ENCODE measurements at places on chromosomes 5 and 9. TPM values are rescaled to one million over a fixed set of nuclear protein-coding genes. Genes with fewer than 3 reads are reported as not detected.

The NEUROG1 gene
- not detected for total RNA-seq

DNA sequence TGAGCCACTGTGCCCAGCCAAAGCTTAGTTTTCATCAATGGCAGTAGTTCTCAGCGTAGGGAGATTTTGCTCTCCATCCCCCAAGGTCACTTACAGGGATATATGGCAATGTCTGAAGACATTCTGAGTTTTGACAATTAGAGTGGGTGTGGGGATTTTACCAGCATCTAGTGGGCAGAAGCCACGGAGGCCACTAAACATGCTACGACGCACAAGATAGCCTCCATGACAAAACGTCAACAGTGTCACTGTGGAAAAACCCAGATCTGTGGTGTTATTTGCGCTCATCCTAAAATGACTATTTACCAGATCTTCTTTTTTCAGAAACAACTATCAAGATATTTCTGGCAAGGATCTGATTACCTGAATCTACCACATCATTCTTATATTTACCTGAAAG is 68.2 kb downstream of the CDC14B start:
- no peak overlapping the region for H3K27ac ChIP-seq
- no peak for DNase-seq
- H3K4me3 ChIP-seq = no peak overlapping the region
- no peaks in the 10 kb centered on the region for H3K36me3 ChIP-seq
- no peaks in the 10 kb centered on the region for H3K27me3 ChIP-seq

DNA sequence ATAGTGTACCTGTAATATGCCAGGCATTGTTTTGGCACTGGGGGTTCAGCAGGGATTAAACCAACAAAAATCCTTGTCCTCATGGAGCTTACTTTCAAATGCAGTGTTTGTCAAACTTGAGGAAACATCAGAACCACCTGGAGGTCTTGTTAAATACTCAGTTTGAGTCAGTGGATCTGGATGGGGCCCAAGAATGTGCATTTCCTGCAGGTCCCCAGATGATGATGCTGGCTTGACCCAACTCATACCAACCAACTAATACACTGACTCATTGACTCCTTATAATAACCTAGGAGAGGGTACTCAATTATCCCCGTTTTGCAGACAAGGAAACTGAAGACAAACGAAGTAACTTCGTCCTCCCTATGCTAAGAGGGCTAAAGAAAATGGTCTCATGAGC is 11.3 kb downstream of the WWC1 start:
- H3K4me1 ChIP-seq = peaks cover 17% of the 10 kb centered on the region
- H3K36me3 ChIP-seq = no peaks in the 10 kb centered on the region
- no peak for DNase-seq
- H3K27ac ChIP-seq = no peak overlapping the region
- no peaks in the 10 kb centered on the region for H3K27me3 ChIP-seq
- no peak overlapping the region for H3K4me3 ChIP-seq

- H3K36me3 ChIP-seq = no peaks in the 10 kb centered on the region
- H3K27ac ChIP-seq = no peak overlapping the region
- H3K4me1 ChIP-seq = no peaks in the 10 kb centered on the region
- DNase-seq = peak; percentile 65
- H3K4me3 ChIP-seq = peak overlapping the region; percentile 16
Measured at GRCh38 chr5:4941957-4942830, 197.9 kb upstream of the ADAMTS16 start.

GRCh38 chr5:163993126-163993525 is 487.7 kb downstream of the MAT2B start:
- H3K4me3 ChIP-seq = no peak overlapping the region
- H3K27ac ChIP-seq = no peak overlapping the region
- H3K36me3 ChIP-seq = no peaks in the 10 kb centered on the region
- no peak for DNase-seq
- H3K27me3 ChIP-seq = no peaks in the 10 kb centered on the region

DNA sequence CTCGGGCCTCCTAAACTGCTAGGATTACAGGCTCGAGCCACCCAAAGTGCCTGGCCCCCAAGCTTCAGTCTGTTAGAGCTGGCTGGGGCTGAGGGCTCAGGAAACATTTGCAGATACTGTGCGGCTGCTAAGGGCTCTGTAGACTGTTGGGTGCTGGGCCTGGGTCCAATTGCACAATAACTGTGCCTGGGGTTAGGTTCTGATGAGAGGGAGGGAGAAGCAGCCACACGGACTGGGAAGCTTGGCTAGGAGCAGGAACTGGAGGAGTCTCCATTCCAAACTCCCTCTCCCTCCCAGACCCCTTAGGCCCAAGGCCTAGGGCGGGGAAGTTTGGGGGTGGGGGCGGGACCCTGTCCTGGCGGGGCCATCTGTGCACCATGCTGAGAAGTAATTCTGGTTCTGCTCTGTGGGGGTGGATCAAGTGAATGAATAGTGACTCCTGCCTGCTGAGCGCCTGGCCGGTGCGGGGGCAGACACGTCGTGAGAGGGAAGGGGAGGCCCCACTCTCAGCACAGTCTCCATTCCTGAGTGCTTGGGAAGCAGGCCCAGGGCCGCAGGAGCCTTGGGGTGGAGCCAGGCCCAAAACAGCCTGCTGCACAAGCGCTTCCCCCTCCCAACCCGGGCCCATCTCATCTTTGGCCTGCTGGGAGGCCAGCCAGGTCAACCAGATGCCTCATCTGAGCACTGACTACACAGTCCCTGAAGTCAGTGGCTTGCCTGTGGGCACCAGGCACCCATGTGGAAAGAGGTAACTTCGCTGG is 1.5 kb downstream of the ASS1 start:
- peaks cover 30% of the 10 kb centered on the region for H3K4me1 ChIP-seq
- no peaks in the 10 kb centered on the region for H3K27me3 ChIP-seq
- H3K36me3 ChIP-seq = no peaks in the 10 kb centered on the region
- peak; percentile 99 for DNase-seq
- peak overlapping the region; percentile 77 for H3K4me3 ChIP-seq
- H3K27ac ChIP-seq = peak overlapping the region; percentile 91

DNA sequence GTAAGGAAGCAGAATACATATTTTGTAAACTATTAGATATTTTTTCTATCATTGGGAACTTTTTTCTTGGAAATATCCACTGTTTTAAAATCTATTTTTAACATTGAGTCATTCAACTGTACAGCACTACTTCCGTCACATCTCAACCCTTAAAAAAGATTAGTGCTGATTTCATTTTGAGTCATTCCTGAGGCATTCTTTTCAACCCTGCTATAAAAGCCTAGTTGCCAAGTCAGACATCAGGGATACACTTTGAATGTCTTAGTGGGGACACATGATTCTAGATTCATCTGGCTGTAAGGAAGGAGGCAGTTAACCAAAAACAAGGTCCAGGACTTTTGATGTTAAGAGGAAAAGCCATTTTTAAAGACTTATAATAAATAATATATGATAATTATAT is 160.9 kb downstream of the GIN1 start:
- peaks cover 5% of the 10 kb centered on the region for H3K36me3 ChIP-seq
- H3K4me3 ChIP-seq = no peak overlapping the region
- H3K27ac ChIP-seq = peak overlapping the region; percentile 98
- H3K27me3 ChIP-seq = no peaks in the 10 kb centered on the region
- H3K4me1 ChIP-seq = peaks cover 15% of the 10 kb centered on the region

DNA sequence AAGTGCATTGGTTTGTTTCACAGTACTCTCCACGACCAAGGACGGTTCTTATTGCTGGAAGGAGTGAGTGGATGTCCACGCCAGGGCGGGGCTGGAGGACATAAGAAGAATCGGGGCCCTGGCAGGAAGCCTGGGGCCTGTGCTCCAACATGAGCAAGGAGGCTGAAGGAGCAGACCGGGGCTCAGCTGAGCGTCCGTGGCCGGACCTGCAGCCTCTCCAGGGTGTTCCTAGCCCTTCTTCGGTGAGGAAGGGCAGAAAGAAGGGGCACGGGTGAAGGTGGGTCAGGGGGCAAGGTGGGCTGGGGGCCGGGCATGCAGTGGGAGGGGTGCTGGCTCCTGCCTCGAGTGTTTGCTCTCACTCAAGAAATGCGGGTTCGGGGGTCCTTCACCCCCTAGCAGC is 18.1 kb downstream of the FAM78A start:
- H3K4me1 ChIP-seq = peaks cover 12% of the 10 kb centered on the region
- H3K27ac ChIP-seq = no peak overlapping the region
- no peaks in the 10 kb centered on the region for H3K36me3 ChIP-seq

DNA sequence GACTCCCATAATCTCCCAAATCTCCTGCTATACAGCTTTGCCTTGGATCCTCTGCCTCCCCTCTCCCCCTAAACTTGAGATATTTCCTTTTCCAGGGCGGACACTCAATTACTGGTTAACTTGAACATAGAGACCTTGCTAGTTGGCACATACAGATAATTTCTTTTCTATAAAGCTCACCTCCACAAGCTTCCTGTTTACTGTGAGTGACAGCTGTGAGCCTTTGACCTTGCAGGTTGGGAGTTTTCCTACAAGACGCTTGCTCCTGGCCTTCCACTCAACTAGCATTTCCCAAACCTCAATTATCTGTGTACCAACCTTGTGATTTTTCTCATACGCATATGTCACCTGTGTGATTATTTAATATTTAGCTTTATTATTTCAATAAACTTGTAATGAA is 114.5 kb downstream of the GNA14 start:
- no peak for DNase-seq
- no peaks in the 10 kb centered on the region for H3K4me1 ChIP-seq
- no peaks in the 10 kb centered on the region for H3K36me3 ChIP-seq
- H3K27me3 ChIP-seq = peaks cover 10% of the 10 kb centered on the region

DNA sequence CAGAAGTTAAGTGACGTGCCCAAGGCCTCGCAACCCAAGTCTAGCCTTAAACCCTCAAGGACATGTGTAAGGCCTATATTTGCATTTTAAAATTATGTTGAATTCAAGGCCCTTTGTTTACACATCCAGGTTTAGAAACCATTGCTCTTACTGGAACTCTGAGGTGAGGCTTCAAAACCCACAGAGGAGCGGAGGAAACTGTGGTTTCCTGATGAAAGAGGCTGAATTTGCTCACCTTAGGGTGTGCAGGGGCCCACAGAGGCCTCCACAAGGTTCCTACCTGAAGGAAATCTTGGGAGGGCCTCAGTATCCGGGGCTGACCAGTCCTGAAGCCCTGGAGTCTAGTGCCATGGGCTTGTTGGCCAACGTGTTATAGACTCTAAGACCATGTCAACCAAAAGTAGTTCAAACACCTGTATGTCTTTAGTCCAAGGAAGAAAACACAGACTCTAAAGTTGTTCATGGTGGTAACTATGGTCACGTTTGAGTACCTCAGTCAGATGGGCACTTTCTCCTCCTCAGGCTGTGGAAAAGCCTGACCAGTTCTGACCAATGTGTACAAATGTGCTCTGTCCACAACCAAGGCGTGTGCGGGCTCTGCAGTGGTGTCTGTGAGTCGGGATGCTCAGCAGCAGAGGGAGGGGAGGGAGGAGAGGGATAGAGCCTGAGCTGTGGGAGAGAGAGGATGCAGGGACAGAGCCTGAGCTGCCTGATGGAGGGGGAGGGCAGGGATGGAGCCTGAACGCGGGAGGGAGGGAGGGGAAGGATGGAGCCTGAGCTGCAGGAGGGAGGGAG is 124.6 kb upstream of the ERCC6L2 start:
- DNase-seq = no peak
- H3K27me3 ChIP-seq = peaks cover 19% of the 10 kb centered on the region
- H3K4me1 ChIP-seq = no peaks in the 10 kb centered on the region
- H3K27ac ChIP-seq = no peak overlapping the region

DNA sequence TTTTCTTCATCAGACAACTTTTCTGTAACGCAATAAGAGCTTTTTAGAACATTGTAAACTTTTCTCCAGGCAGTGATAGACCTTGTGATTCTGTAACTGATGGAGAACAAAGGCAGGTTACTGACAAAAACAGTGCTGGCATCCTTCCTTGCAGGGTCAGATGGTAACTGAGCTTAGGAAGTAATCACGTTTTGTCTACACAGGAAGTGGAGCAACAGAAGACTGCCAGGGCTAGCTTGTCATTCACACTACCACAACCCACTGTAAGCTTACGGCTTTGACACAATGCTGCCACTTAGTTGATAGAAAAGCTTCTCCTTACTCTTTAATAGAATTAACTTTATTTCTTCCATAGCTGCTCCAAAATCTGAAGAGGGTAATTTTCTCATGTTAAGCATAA is 46.8 kb downstream of the FBN2 start:
- DNase-seq = no peak
- H3K27me3 ChIP-seq = no peaks in the 10 kb centered on the region
- H3K4me3 ChIP-seq = no peak overlapping the region
- H3K36me3 ChIP-seq = no peaks in the 10 kb centered on the region

GRCh38 chr5:16492398-16493140 is 27.0 kb upstream of the ZNF622 start:
- H3K27me3 ChIP-seq = no peaks in the 10 kb centered on the region
- peak; percentile 42 for DNase-seq
- no peak overlapping the region for H3K27ac ChIP-seq
- H3K36me3 ChIP-seq = no peaks in the 10 kb centered on the region
- H3K4me1 ChIP-seq = no peaks in the 10 kb centered on the region
- no peak overlapping the region for H3K4me3 ChIP-seq

GRCh38 chr9:136729144-136729543 is 13.6 kb downstream of the LCN10 start:
- H3K27ac ChIP-seq = no peak overlapping the region
- H3K4me3 ChIP-seq = peak overlapping the region; percentile 99
- peak; percentile 94 for DNase-seq
- H3K27me3 ChIP-seq = no peaks in the 10 kb centered on the region
- peaks cover 24% of the 10 kb centered on the region for H3K4me1 ChIP-seq
- peaks cover 27% of the 10 kb centered on the region for H3K36me3 ChIP-seq

- peaks cover 37% of the 10 kb centered on the region for H3K36me3 ChIP-seq
- H3K4me1 ChIP-seq = peaks cover 8% of the 10 kb centered on the region
Measured at GRCh38 chr5:138922494-138922893, 47.4 kb upstream of the LRRTM2 start.

DNA sequence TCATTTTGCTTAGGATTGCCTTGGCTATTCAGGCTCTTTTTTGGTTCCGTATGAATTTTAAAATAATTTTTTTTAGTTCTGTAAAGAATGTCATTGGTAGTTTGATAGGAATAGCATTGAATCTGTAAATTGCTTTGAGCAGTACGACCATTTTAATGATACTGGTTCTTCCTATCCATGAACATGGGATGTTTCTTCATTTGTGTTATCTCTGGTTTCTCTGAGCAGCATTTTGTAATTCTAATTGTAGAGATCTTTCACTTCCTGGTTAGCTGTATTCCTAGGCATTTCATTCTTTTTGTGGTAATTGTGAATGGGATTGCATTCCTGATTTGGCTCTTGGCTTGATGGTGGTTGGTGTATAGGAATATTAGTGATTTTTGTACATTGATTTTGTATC is 6.3 kb upstream of the UBE2QL1 start:
- H3K36me3 ChIP-seq = no peaks in the 10 kb centered on the region
- no peak for DNase-seq
- H3K4me1 ChIP-seq = no peaks in the 10 kb centered on the region
- H3K27me3 ChIP-seq = no peaks in the 10 kb centered on the region

The STPG3 gene
- total RNA-seq = 0.36 TPM

The PTPA gene
- total RNA-seq = 64.8 TPM

The CLINT1 gene
- total RNA-seq = 85.5 TPM

The SIGMAR1 gene
- total RNA-seq = 73.4 TPM

The ACSL6 gene
- total RNA-seq = not detected

GRCh38 chr5:170387775-170388639 is 1.2 kb downstream of the KCNMB1 start:
- peaks cover 2% of the 10 kb centered on the region for H3K27me3 ChIP-seq
- DNase-seq = no peak
- no peaks in the 10 kb centered on the region for H3K4me1 ChIP-seq
- H3K36me3 ChIP-seq = no peaks in the 10 kb centered on the region

The DIRAS2 gene
- total RNA-seq = not detected

Measured in osteoblast (primary cell).